ENCODE measurements at places on chromosomes 2 and 18.

DNA sequence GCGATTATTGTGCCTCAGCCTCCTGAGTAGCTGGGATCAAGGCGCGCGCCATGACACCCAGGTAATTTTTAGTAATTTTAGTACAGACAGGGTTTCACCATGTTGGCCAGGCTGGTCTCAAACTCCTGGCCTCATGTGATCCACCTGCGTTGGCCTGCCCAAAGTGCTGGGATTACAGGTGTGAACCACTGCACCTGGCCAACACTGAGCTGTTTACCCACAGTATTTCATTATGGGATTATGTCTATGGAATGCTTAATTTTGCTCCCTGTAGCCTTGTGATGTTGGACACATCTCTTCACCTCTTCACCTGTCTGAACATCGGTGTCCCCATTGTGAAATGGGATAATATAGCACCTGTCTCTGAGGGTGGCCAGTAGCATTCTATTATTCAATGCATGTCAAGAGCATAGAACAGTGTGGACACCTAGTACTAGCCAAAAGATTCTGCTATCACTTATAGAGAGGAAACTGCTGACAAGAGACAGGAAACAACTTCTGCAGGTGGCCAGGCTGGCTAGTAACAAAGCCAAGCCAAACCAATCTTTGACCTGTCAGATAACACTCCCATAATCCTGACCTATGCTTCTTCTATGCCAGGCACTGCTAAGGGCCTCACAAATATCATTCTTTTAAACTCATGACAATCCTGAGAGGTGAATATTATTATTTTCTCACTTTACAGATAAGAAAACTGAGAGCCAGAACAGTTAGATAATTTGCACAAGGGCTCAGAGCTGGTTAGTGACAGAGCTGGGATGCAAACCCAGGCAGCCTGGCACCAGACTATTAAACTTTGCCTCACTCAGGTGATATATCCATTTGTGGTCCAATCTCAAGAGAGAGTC lies 29.4 kb upstream of the REEP1 start:
- DNase-seq = no peak

DNA sequence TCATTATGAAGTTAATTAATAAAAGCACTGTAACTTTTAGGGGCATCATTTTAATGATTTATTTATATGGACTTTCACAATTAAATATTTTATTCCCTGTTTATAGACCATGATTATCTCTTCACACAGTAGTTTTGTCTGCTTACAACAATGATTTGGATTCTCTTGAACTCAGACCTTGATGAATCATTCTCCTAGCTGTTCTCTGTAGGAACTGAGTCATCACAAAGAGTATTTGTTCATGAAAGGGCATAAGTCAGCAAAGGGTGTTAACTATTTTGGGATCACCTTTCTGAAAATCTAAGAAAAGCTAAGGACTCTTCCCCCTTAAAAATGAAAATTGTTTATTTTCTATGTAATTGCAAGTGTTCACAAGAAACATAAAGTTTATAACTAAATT lies 461.1 kb upstream of the UBE2E3 start:
- DNase-seq = no peak

GRCh38 chr2:239160226-239161143 lies 240.3 kb downstream of the HDAC4 start:
- DNase-seq = no peak

- DNase-seq = no peak
Measured at GRCh38 chr2:128237911-128238697, 80.6 kb downstream of the HS6ST1 start.

GRCh38 chr2:43943323-43943722 lies 52.5 kb downstream of the LRPPRC start:
- no peak for DNase-seq

- peak; percentile 9 for DNase-seq
Measured at GRCh38 chr2:224646242-224646846, 61.2 kb upstream of the CUL3 start.

GRCh38 chr2:221517696-221518151 lies 54.4 kb downstream of the EPHA4 start:
- DNase-seq = peak; percentile 85

GRCh38 chr18:13328213-13328612 lies 109.7 kb downstream of the LDLRAD4 start:
- no peak for DNase-seq

- DNase-seq = no peak
Measured at GRCh38 chr2:127078666-127079270, 28.2 kb downstream of the BIN1 start.

DNA sequence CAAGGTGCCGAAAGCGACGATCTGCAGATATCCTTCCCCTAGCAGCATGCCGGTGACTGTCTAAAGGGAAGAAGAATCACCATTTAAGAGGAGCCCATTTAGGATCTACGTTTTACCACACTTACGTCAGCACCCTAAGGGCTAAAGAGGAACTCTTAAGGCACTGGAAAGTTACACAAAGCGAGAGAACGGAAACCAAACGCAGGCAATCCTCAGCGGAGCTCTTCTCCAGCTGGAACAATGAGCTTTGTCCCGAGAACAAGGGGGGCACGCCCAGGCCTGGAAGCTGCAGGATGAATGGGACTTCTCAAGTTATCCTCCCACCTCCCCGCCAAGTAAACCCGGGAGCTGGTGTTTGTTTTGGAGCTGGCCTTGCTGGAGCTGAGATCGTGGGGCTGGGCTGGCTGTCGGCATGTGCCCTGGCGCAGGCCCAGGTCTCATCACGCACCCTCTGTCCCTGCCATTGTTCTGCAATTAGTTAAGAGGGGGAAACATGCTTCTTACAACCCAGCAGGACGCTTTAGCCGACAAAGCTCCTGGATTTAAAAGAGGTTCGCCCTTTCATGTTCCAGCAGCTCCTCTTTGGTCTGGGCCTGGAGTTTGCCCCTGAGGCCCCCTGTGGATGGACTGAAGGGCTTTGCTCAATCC lies 36.4 kb downstream of the PXDN start:
- no peak for DNase-seq

DNA sequence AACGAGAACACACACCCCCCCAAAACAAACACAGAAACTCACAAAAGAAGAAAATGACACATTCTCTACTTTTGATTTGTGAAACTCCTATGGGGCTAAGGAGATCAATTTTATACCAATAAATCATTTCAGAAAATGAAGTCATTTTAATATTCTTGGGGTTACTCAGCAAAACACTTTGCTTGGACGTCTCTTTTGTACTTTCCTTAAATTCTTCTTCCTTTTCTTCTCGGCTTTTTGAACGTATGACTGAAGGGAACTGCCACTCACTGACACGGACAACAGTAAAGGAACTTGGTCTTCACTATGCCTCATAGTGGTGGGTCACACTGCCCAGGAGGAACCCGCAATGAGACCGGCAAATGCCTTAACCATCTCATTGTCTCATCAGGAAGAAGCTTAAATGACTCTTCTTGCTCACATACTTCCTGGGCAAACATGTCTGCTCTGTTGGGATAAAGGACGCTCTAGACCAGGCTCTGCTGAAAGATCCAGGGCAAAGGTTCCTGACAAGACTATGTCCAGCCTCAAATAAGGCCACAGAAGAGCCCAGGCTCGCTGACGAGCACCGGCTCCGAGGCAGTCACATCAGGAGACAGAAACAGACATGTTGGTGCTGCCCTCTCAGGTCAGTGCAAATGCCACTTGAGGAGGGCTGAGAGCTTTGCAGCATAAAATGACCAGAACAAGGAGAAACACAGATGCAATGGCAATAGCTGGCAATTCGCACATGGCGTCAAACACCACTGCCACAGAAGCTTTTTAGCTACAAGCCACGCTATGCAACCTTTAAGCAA lies 205.5 kb downstream of the TGIF1 start:
- no peak for DNase-seq
